ENCODE measurements at places on chromosomes 5 and 9. TPM values are rescaled to one million over a fixed set of nuclear protein-coding genes. Genes with fewer than 3 reads are reported as not detected.

The GCNT1 gene
- total RNA-seq = 3.0 TPM

The DOCK8 gene
- total RNA-seq = 0.23 TPM

The GNA14 gene
- total RNA-seq = not detected

The MEGF10 gene
- total RNA-seq = not detected

The LURAP1L gene
- total RNA-seq = 18.6 TPM

The HTR1A gene
- not detected for total RNA-seq

The FAT2 gene
- total RNA-seq = 0.01 TPM

Measured in A549 treated with CORT108297 at 1 μM for 4 hours (cell line).